ENCODE measurements at places on chromosomes 7 and 10.

- no peak for DNase-seq
Observed at GRCh38 chr7:116592445-116592844, 67.6 kb downstream of the CAV1 start.

GRCh38 chr10:74417397-74417796 is 266.4 kb downstream of the ADK start:
- DNase-seq: no peak

GRCh38 chr7:2102375-2102723 is 130.4 kb downstream of the MAD1L1 start:
- no peak for DNase-seq

DNA sequence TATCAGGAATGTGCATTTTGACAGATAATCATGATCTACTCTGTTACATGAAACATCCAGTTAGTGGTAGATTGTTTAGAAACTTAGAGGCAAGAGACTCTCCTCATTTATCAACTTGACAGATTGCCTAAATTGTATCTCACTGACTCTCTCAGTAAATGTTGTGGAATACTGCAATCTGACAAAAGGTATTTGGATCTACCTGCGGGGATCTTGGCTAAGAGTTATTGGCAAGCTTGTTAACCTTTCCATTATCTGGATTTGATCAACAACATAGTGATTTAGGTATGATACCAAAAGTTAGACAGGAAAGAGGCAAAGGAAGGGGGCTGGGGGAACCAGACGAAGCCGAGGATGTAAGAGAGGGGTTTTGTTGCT is 2.0 kb downstream of the VSTM2A start:
- no peak for DNase-seq

DNA sequence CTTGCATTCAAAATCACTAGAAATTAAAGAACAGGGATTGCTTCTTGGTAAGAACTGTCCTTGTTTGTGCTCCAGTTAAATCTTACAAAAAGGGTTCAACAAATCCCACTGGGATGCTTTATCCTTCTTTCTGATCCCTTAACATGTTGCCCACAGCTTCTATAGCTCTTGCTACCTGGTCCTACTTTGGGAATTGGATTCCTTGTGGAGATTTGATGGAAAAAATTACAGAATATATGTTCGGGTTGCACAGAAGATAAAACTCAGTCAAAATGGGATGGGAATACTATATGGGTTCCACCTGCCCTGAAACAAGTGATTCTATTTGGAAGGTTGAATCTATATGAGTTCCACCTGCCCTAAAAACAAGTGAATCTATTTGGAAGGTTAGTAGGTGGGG is at the start of gene OR2A25:
Gene OR2A25 (plus strand): TSS at position 301 of the 400 bp plus-strand sequence. CDS start 4,409 bp downstream, outside the sequence.
- DNase-seq: no peak

GRCh38 chr10:73850863-73851461 is 23.4 kb downstream of the CAMK2G start:
- no peak for DNase-seq

DNA sequence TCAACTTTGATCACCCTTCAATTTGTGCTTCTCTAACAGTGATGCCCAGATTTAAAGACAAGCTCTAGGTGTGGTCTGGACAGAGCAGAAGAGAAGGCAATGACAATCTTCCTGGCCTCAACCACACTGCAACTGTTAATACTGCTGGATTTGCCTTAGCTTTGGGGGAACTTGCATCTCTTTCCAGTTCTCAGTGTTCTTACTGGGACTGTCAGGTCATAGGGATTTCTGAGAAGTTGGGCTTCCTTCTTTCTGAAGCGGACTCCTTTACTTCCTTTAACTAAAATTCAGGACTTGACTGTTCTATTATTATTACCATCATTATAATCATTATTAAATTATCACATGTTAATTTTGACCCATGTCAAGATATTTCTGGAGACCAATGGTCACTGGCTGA is 80.8 kb downstream of the OSBPL3 start:
- no peak for DNase-seq

Measured in pons (tissue), 1 donor.